ENCODE measurements at places on chromosomes 5 and 9.

- no peak for DNase-seq
Observed at GRCh38 chr5:56112526-56113121, 117.9 kb upstream of the IL6ST start.

DNA sequence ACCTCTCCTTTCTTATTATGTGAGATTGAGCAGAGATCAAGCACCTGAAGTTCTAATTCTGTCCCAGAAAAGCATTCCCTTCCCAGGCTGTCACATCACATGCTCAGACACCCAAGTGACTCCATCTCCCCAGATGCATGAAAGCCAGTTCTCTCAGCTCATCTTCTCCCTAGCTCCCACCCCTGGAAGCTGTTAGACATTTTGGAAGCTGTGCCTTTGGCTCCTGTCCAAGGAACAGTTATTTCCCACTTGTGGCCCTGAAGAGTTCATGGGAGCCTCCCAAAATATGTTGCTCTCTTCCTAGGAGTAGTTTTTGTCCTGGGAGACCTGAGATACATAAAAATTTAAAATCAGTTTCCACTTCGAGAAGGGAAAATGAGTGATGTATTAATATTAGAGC lies 161.4 kb upstream of the GAS1 start:
- no peak for DNase-seq

GRCh38 chr9:124420991-124421543 lies 5.8 kb upstream of the PSMB7 start:
- peak; percentile 80 for DNase-seq

- DNase-seq, result no peak
Observed at GRCh38 chr5:76245590-76245989, 157.5 kb upstream of the IQGAP2 start.

GRCh38 chr9:104740621-104741020 lies 6.9 kb upstream of the NIPSNAP3A start:
- no peak for DNase-seq

DNA sequence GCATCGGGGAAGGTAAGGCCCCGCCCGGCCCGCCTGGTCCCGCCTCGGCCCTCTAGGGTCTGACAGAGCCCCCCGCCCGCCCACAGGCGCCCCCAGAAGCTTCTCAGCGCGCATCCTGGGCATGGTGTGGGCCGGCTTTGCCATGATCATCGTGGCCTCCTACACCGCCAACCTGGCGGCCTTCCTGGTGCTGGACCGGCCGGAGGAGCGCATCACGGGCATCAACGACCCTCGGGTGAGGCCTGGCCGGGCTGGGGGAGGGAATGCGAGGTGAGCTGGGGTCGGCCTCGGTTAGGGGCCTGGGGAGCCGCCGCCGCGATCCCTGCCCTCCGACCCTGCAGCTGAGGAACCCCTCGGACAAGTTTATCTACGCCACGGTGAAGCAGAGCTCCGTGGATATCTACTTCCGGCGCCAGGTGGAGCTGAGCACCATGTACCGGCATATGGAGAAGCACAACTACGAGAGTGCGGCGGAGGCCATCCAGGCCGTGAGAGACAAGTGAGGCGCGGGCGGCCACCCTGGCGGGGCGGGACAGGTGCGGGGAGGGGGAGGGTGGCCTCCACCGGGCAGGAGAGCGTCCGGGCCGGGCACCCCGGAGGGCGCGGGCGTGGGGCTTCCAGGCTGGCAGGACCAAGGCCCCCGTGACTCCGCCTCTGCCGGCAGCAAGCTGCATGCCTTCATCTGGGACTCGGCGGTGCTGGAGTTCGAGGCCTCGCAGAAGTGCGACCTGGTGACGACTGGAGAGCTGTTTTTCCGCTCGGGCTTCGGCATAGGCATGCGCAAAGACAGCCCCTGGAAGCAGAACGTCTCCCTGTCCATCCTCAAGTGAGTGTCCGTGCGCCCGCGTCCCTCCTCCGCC lies 7.1 kb downstream of the LRRC26 start:
- peak; percentile 10 for DNase-seq

DNA sequence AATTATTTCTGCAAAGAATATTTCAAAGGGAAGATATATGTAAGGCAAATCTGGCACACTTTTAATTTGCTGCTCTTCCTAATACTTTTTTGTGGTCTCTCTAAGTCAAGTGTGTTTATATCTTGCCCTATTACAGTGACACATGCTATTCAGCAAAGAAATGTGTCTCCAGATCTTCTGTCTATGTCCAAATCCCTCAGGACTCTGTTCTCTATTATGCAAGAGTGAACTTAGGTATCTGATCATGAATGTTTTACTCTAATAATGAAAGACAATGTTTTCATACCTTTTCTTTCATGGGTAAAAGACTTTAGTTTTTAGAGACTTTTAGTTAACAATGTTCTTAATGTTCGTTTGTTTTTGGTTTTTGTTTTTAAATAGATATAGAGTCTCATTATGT lies 255.4 kb upstream of the DAB2 start:
- DNase-seq, result no peak

DNA sequence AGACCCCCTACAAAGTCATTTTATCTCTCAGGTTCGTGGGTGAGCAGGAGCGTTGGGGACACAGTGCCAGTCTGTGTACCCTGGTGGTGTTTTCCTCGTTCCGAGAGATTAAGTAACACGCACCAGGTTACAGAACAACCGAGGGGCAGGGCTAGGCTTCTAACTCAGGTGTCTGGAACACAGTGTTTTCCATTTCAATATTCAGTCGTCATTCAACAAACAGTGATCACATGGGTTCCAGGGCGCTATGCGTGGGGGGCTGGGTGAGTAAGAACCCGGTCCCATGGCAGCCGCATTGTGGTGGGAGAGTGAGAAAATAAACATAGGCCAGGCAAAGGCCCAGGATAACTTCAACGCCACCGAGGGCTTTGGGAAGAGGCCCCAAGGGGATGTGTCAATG lies 55.9 kb upstream of the RNU6ATAC start:
- no peak for DNase-seq

DNA sequence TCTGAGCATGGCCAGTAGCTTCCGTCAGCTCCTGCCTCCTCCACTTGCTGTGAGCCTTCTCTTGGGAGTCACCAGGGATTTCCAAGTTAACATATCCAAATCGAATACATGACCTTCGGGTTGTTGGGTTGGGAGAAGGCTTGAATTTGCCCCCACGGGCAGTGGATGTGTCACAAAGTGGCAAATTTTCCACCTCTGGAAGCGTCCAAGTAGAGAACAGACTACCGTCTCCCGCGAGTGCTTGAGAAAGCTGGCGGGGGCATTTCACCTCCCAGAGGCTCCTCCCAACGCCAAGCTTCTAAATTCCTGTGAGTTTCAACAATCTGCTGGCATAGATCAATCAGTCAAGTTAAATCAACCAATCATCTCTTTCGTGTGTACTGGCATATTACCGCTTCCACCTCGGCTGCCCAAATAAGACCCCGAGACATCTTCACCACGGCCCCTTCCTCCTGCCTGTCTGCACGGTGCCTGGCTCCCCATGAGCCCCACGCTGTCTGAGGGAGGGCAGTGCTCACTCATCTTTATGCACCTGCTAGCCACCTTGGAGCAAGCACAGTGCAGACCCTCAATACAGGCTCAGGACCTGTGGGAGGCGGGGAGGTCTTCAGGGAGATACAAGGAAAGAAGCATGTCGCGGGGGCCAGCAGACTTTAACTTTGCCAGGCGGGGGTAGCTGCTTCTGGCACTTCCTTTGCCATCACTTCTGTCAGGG lies 79.1 kb downstream of the MRPL36 start:
- no peak for DNase-seq

DNA sequence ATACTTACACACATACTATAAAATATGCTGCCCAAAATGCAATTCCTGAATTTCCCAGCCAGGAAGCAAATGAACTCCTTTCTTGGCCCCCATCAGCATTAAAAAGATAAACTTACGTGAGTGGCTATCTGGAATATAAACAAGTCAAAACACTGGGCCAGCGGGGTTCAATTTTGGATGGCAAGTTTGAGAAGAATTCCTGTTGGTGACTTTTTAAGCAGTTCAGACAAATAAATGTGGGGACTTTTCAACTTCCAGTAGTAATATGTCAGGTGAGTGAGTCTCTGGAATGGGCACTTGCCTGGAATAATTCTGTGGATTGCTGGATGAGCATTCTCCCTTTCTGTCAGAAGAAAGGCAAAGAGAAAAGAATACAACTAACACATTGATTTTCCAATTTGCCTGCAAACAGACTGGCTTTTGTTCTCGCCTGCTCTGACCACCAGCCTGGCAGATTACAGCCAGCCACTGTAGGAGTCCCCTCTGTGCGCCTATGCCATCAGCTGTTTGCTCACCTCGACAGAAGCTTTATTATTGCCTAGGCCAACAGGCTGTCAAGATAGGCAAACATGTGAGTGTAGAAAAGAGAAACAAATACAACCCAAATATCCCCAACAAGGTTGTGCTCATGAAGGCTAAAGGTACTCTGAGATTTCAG lies 78.6 kb downstream of the MRPS27 start:
- DNase-seq, result peak; percentile 37

Data from NCI-H1092 treated with DMSO at 0.1 percent for 48 hours (cell line).